ENCODE measurements at places on chromosomes 4 and X.

- DNase-seq = no peak
Observed at GRCh38 chrX:137432609-137433008, 133.3 kb upstream of the ZIC3 start.

- DNase-seq = no peak
Observed at GRCh38 chr4:70778888-70779422, 57.2 kb downstream of the RUFY3 start.

DNA sequence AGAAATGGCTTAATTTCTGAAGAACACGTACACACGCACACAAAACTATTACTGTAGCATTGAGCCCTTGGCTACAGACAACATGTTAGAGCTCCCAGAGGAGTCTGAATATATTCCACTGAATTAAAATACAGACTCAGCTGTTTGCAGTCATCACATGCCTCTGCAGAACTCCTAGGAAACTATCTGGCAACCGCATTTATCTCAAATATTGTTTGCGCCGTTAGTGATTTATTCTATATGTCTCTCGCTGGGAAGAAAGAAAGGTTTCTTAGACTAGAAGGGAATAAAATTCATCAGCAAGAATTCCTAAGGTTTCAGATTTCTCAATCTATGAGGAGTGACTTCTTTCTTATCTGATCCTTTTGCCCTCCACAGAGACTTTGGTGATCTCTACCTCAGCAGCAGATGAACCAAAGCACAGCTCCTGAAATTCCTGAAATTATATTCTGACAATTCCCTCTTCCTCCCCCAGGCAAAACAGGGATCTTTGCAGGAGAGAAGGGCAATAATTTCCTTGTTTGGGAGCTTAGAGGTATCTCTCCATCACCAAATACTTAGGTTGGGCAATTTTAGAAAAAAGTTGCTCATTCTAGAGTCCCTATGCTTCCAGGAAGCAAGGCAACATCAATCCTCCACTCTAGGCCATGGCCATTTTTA lies 199.2 kb downstream of the APBB2 start:
- DNase-seq = no peak

DNA sequence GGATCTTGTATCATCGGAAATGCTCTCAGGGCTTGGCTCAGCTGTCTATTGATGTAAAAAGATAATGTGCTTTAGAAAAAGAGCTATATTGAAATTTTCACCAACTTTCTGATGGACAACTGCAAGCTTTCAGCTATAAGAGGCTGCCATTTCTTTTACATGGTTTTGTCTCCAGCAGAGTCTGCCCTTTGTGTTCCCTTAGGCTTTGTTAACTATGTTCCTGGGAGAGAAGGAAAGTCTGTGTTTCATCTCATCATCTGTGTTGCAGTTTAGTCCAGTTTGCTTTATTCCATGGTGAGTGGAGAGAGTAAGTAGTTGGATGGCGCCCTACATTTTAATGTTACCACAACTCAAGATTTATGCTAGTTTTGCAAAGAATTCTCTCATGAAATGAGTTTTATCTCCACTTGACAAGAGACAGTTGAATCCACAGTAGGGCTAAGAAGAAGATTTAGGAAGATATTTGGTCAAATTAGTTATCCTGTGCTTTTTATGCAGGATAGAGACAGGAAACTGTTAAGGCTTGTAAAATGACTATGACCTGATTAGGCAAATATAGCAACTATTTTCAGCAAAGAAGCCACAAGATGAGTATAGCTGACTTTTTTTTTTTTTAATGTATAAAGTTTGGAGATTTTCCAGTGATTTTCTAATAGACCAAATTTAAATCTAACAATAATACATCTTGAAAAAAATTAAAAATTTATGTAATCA lies 16.5 kb downstream of the SEPTIN11 start:
- DNase-seq = no peak

- no peak for DNase-seq
Observed at GRCh38 chr4:126451237-126451873, 1136.6 kb downstream of the FAT4 start.

GRCh38 chr4:87543835-87544461 lies 14.8 kb upstream of the SPARCL1 start:
- DNase-seq = no peak

- no peak for DNase-seq
Observed at GRCh38 chr4:158870626-158871334, 102.0 kb downstream of the FNIP2 start.

- no peak for DNase-seq
Observed at GRCh38 chr4:136709897-136710296, 822.4 kb downstream of the PCDH18 start.

- no peak for DNase-seq
Observed at GRCh38 chr4:7524064-7524682, 89.4 kb upstream of the PSAPL1 start.

DNA sequence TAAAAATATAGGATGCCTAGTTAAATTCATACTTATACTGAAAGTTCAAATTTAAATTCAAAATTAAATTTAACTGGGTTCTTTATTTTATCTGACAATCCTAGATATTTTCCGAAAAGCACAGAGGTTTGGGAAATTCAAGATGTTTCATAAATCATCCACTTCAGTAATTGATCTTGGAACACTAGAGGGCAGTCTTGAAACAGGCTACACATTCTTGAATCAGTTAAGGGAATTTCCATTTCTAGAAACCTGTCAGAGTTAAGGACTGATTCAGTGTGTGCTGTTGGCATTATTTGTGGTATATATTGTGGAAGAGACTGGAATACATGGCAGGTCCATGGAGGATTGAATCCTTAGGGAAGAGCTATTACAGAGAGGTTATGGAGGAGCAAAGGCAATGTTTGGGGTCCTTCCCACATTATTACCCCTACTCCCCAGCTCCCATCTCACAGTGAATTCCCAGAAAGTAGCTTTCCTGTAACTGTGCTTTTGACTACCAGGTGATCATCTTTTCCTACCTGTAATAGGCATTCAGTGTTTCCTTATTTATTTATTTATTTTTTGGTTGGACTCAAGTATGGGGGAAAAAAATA lies 92.9 kb downstream of the EGF start:
- no peak for DNase-seq

GRCh38 chr4:145933134-145933533 lies 5.5 kb downstream of the ZNF827 start:
- DNase-seq = no peak

DNA sequence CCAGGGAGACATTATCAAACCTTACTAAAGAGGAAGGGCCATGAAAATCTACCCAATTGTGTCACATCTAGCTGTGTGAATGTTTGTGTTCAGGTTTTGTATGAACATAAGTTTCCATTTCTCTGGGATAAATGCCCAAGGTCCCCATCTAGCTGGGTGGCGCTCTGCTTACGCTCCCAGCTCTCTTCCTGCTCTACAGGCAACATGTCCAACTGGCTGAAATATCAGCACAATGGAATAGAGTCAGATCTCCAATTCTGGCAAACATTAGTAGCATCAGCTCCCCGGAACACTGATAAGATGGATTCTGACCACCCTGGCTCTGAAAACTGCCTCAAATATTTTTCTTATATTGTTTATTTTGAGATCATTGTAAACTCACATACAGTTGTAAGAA lies 74.8 kb downstream of the IRF2 start:
- no peak for DNase-seq

DNA sequence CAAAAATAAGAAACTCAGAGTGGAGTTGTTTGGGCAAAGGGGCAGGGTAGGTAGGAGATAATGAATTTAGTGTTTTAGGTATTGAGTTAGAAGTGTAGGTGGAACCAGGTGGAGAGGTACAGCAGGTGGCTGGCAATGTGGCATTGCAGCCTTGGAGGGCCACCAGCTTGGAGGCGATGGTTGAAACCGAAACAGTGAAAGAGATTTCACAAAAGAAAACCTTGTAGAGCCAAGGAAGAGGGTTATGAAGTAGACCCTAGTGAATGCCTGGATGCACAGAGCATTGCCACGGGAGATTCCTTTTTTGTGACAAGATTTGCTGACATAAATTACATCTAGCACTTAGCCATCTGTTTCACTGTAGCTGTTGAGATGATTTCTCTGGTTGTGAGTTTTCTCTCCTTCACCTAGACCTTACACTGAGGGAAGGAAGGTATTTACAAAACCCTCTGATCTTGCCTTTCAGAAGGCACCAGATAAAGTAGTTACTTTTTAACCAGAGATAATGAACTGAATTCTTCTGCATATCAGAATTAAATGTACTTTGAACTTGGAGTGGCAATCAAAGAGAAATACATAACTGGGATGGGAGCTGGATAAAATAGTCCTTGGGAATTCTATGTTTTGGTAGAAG lies 104.1 kb upstream of the CASK start:
- no peak for DNase-seq

DNA sequence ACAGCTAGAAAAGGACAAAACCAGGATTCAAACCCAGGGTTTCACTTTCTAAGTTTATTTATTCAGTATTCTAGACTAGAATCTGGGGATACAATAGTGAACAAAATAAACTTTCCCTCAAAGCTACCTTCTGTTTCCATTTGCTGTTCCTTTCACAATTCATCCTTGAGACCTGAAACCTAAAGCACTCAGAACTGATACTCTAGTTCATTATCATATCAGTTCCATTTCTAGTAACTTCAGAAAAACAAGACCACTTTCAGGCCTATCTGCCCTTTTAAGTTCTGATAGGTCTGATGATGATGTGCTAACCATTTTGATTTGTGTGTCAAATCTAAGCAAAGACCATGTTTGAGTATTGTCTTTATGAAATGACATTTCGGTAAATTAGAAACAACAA lies 7.8 kb upstream of the XK start:
- DNase-seq = no peak

DNA sequence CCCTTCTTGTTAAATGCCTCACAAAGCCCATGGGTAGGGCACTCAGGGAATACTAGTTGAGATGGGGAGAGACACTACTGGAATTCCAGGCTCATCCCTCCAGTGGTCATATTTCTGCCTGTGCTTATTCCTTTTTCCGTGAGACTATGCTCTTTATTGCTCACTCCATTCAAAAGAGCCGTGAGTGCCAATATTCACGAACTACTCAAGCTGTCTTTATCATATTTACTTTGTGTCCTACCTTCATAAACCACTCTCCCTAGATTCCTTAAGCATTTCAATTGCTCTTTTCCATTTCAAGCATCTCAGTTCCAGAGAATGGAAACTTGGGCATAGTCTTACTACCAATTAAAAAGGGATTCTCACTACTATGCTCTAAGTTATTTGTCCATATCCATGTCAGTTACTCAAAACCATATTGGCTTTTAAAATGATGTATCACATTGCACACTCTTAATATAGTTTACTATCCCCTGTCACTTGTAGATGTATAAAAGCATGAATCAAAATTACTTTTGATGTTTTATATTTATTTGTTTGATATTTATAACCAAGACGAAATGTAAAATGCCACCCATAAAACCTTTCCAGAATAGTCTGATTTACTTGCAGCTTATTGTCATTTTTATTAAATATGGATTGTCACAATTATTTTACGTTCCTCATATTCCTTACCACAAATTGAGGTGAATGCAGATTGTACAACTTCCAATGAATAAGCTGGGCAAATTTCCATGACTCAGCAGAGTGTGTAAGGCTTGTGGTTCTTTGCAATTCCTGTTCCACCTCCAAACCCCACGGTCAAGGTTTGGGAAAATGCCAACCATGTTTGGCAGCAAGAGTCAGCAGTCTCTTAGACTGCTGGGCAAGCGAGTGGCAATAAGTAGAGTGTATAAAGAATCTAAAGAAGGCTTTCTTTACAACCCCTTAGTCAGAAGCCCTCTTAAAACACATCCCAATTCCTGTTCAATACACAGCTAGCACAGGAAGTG lies 24.4 kb downstream of the ENOX2 start:
- no peak for DNase-seq

DNA sequence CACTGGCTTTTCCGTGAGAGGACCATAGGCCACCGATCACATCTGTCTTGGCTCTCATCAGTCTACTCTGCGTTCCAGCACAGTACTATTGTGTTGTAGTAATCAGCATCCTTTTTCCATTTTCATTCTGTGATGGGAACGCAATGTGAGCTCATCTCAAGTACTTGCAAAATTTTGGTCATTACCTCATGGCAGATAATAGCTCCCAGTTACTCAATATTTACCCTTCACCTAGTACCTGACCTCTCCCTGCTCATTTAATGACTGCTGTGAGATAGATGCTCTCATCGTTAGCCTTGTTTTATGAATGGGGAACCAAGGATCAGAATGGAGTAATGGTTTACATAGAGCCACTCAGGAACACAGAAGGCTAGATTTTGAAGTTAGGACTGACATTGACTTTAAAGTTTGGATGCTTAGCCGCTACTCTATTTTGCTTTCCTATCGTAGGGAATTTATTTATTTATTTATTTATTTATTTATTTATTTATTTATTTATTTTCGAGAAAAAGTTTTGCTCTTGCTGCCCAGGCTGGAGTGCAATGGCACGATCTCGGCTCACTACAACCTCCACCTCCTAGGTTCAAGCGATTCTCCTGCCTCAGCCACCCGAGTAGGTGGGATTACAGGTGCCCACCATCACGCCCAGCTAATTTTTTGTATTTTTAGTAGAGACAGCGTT lies 6.5 kb upstream of the GPR101 start:
- DNase-seq = no peak

DNA sequence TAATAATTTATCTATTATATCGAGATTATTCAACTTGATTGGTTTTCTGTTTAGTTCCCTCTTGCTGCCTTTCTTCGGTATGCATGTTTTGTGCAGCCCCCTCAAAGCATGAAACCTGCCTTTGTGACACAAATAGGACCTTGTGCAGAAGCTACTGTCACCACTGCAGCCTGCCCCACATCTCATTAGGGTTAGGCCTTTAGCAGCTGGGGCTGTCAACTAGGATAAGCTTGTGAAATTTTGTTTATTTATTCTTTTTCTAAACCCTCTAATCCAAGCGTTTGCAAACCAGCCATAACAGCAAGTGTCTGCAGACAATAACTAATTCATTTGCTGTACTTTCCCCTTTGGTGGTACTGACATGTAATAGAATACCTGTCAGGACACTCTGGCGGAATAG lies 258.9 kb downstream of the RCHY1 start:
- no peak for DNase-seq

- DNase-seq = no peak
Observed at GRCh38 chrX:116357329-116357728, 79.1 kb upstream of the SLC6A14 start.

DNA sequence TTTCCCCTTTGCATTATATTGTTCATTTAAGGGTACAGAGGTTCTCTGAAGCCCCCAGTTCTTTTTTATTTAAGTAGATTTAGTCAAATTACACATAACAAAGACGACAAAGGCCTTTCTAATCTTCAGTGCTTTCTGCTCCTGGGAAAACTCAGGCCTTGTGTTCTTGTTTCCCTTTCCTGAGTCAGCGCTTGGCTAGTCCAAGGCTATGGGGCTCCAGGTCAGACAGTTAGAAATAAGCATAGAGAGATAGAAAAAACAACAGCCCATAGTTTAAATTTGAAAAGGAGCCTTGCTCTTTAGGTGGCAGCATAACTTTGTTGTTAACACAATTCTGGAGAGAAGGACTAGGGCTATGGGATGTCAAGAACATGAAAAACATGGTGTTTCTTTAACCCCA lies 97.3 kb downstream of the PPP1R2C start:
- no peak for DNase-seq

DNA sequence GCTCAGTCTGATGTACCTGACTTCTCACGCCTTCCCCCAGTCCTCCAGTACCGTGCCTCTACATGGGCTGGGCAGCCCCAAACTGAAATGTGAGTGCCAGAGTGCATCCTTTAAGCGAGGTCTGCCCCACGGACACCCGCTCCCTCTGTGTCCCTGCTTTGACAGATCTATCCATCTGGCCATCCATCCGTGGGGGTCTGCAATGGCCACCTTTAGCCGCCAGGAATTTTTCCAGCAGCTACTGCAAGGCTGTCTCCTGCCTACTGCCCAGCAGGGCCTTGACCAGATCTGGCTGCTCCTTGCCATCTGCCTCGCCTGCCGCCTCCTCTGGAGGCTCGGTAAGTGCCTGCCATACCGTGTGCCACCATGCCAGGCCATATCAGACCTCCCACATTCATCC lies 827 bp downstream of the PORCN start:
- no peak for DNase-seq

- DNase-seq = no peak
Observed at GRCh38 chrX:130159776-130160175, 5.9 kb downstream of the AIFM1 start.

Measured in stimulated activated CD4-positive, alpha-beta T cell treated with anti-CD3 and anti-CD28 coated beads, Interleukin-4, amount 100 ng/mL, for 1 hour (primary cell).